ENCODE measurements at places on chromosomes 5 and 9.

GRCh38 chr9:135907006-135907430, 328 bp downstream of the CAMSAP1 start:
- DNase-seq, result no peak

GRCh38 chr9:121684381-121685145, 33.1 kb downstream of the DAB2IP start:
- DNase-seq, result no peak

DNA sequence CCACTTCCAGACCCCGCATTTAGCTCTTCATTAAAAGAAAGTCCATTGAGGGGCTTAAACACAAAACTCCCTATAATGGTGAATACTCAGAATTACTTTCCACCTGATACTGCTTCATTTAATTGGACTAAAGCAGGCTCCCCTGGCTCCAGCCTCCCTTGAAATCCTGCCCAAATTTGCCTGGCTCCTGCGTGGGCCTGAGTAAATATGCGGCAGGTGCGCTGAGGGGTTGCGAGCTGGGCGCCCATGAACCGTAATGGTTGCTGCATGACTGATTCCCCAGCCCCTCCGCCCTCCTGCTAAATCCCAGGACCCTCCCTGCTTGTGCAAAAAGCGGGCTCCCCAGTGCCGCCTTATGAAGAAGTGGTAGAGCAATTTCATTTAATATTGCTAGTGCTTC, 639.7 kb downstream of the BNC2 start:
- no peak for DNase-seq

DNA sequence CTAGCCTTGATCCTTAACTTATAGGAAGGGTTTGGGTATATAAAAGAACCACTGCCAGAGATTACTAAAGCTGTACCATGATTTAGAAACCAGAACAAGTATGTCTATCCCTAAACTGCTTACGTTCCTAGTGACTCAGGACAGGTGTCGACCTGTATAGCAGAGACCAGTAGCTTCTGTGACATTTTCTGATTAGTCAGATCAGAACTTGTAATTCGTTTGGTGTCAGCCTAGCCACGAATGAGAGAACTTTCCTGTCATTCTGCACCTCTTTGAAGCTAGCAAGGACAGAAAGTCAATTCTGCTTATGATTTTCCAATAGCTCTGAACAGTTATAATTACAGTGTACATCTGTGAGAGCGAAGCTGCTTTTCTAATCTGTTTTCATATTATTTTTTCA, 39.5 kb downstream of the PRKACG start:
- no peak for DNase-seq

- DNase-seq, result no peak
These were observed 76.6 kb downstream of the ZNF618 start for GRCh38 chr9:113952676-113953075.

DNA sequence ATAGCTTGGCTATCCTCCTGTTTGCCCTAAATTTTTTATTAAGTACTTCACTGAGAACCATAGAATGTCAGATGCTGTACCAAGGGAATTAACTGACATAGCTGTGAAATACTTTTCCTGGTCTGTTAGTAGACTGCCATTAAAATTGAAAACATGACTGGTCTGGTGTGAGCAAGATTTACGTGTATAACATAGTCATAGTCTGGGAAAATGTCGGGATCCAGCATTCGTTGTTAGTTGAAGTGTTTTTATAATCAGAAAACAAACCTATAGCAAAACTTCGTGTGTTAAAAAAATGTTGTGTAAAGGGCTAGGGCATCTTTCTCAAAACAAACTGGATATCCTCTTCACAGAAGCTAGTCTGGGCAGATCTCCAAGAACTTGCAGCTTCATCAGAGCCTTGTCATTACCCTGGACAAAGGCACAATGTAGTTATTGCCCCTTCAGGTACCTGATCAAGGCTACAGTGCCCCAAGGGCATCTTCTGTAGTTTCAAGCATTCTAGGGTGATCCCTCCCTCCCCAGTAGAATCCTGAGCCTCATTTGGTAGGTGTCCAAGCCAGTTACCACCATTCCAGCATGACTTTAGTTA, 454.2 kb upstream of the SGCD start:
- no peak for DNase-seq

GRCh38 chr9:113803811-113804589, 72.1 kb upstream of the ZNF618 start:
- DNase-seq, result no peak

- DNase-seq, result no peak
These were observed 491 bp downstream of the OR1N1 start for GRCh38 chr9:122526602-122527001.

DNA sequence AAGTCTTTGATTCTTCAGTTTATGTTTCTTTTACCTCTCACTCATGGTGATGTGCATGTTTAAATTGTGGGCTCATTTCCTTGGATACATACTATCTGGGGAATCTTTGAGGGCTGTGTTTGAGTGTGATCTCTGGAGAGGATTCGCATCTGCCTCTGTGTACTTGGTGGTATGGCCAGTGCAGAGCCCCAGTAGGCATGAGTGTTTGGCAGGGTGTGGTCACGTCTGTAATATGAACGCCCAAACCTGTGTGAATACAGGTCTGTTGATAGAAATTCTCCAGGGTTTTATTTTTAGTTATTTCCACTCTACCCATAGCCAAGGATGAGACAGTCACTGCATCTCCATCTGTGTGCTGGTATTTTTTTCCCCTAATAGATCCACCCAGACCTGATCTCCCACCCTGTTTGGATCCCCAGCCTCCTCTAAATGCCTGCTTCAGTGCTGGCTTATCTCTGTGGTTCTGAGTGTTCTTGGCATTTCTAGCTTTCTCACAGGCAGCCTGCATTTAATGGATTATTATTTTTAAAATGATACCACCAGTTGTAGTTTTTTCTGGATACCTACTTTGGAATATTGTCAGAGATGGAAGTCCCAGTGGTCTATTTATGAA, 37.5 kb downstream of the TJP2 start:
- DNase-seq, result no peak

GRCh38 chr5:171955761-171956160, 50.7 kb downstream of the FBXW11 start:
- no peak for DNase-seq

GRCh38 chr9:22307013-22307711, 139.5 kb upstream of the DMRTA1 start:
- peak; percentile 48 for DNase-seq

DNA sequence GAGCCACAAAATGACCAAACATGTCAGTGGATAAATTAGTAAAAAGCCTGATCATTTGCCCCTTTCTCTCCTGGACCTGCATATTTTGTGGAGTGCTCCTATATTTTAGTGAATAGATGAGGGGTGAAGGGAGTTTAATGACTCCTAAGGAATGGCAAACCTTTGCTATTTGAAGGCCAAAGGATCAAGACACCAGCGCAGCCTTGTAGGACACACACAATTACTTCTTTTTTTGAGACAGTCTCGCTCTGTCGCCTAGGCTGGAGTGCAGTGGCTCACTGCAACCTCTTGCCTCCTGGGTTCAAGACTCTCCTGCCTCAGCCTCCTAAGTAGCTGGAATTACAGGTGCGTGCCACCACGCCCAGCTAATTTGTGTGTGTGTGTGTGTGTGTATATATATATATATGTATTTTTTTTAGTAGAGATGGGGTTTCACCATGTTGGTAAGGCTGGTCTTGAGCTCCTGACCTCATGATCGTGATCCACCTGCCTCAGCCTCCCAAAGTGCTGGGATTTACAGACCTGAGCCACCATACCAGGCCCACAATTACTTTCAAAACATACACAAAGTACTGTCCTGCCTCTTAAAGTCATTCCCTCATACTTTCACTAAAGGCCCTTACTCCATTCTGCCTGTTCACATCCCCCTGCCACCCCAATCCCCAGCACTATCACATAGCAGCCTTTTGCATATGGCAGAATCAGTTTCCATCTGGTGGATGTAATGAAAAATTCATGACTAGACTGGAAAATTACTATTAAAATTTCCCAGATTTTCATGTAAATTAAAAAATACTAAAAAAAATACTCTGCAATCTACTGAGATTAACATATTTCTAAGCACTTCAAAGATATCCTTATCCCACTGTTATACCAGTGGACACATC, 60.4 kb downstream of the CSNK1A1 start:
- no peak for DNase-seq

GRCh38 chr9:26685818-26686217, 206.8 kb downstream of the CAAP1 start:
- DNase-seq, result no peak

DNA sequence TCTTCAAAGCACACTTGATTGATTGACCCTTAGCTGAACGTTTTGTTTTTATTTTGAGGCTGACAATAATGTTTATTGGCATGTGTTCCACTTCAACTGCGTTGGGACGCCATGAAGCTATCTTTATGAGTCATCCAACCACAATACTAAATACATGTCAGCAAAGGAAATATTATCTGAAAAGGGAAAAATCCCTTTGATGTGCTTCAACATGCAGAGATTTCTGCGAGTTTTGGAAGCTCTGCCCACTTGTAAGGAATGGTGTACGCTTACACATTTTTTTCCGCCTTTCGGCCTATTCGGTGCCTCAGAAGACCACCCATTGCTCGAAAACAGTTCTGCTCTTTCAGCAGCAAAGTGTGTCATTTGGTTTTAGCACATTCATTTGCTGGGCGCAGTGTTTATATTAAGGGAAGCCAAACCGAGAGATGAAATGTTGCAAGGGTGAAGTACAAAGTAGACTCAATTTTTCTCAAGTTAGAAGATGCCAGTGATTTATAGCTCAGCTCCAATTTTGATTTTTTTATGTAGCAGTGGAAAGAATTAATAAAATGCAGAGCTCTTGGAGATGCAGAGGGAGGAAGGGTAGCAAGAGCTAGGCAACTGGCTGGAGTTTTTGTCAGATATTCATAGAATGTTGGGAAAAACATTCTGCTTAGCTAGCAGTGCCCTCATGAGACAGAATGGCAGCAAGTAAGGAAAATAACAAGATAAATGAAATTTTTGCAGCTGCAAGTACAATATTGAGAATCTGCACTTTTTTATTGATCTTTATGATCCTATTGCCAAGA, 68.9 kb downstream of the PRDM6 start:
- DNase-seq, result no peak

DNA sequence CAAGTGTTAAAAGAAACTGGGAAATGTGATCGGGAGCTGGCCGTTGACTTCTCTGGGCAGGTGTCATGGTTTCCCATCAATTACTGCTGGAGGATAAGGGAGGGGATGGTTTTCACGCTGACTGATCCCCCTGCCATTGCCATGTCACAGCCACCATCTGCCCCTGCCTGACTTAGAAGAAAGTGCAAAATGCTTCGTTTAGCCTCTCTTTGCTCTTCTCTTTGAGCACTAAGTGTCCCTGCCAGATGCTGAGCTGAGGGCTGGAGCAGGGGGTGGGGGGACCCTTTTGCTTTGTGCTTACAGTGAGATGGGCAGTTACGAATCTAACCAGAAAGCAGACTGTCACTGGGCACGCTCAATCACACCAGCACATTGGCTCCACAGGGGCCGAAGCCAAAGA, 138.4 kb upstream of the ALDH1B1 start:
- no peak for DNase-seq

DNA sequence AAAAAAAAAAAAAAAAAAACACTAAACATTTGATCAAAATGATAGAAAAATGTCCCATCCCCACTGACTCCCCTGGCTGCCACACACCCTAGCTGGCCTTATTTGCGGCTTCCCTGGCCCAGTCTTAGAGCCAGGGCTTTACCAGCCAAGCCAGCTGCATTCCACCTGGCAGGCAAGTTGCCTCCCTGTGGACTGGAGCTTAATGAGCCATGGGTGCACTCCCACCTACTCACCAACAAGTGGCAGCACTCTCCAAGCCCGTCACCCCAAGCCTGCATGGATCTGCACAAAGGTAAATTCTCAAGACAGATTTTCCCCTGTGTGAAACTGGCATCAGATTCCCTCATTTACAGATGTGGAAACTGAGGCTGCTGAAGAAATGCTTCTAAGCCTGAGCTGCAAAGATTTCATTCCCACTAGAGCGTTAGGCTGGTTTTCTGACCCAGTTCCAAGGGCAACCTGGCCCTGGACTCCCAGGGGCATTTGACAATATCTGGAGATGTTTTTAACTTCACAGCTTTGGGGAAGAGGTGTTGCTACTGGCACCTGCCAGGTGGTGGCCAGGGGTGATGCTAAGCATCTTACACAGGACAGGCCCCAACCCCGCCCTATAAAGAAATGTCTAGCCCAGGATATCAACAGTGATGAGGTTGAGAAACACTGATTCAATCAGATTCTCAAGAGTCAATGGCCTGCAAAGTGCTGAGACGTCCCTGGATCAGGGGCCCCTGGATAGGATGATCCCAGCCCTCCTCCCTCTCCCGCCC, 21.9 kb upstream of the VDAC1 start:
- DNase-seq, result no peak

DNA sequence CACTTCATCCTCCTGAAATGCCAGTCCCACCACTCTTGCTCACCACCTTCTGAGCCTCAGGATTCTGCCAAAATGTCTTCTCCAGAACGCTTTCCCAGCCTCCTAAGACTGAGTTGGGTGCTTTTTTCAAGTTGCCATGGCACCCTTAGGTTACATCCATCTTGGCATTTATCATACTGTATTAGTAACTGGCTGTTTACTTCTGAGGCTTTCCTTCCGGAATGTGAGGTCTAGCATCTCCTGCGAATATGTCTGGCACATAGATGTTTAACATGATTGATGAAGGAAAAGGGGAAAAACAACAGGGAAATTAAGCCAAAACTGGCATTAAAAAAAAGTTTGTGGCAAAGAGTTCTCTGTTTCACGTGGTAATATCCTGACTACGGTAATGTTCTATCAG, 24.9 kb downstream of the RNF130 start:
- DNase-seq, result no peak

DNA sequence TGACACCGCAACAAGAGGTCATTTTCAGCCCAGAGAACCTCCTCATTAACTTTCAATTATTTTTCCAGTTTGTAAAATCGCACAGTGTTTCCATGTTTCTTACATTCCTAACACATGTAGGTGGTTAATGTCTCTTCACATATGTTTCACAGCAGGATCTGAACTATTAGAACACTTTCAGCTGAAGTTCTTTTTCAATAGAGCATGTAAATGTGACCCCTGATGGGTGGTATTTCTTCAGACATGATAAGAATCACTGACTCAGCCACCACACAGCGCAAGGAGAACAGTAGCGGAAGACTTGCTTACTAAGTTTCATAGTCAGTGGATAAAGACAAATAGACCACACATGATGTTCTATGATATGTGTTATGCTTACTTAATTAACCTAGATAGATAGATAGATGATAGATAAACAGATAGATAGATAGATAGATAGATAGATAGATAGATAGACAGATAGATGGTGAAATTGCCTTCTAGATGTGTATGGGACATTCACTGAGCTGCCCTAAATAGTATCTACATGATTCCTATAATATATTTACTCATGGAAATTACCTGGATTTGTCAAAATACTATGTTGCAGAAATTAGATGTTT, 1992.1 kb upstream of the NUDT12 start:
- DNase-seq, result no peak

DNA sequence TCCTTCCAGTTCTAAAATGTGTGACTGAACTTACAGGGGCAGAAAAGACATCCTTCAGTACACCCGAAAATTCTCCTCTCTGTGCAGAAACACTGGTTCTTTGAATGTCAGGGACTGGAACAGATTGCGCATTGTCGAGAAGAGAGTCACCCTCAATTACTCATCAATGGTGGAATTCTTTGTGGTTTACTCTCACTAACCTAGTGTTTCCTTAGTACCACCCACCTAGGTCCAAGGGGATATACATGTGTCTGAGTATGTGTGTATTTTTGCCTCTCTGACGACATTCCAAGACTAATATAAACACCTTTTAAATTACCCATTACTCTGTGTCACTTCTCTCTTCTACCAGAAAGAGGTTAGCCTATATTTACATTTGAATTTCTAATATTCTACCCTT, 660.8 kb downstream of the TLE1 start:
- DNase-seq, result no peak

All from NCI-H2107 (cell line).